ENCODE measurements at places on chromosomes 7 and 10. TPM values are rescaled to one million over a fixed set of nuclear protein-coding genes. Genes with fewer than 3 reads are reported as not detected.

DNA sequence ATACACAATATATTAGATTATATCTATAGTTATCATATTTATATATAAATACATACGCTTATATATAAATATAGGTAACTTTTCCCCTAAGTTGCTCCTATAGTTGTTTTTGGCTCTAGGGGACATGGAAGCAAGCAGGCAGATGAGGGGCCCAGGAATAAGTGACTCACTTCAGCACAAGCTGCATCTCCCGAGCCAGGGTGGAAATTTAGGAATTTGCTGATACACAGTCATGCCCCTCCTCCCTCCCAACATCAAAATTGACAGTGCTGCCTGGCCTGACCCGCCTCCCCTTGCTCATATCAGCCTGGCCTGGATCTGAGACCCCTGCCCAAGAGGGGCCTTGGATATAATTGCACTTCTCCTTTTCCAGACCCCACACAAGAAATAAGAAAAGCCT is 33.8 kb downstream of the MKI67 start:
- no peak for DNase-seq

DNA sequence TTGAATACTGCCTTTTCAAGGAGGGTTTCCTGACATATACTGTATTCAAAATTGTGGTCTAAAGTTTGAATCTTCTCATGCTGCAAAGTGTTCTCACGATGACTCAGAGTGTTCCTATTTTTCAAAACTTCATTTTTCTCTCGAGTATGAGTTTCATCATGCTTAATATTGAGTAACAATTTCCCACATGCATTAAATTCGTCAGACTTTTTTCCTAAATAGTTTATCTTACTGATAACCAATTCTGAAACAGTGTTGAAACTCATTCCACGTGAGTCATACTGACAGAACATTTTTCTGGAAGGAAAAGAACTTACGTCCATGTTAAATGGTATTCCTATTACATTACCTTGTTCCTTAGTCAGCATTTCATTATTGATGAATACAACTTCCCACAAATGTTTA is 44.1 kb downstream of the ZNF33B start:
- no peak for DNase-seq

GRCh38 chr7:157013602-157014549 is 3.4 kb upstream of the MNX1 start:
- no peak for DNase-seq

GRCh38 chr7:154684666-154685563 is 318.0 kb downstream of the PAXIP1 start:
- DNase-seq = no peak

- DNase-seq = no peak
These were observed 25.3 kb downstream of the IKZF1 start for GRCh38 chr7:50329775-50330174.

- DNase-seq = no peak
These were observed 89.7 kb upstream of the STEAP4 start for GRCh38 chr7:88396295-88396947.

The ACTL6B gene
- total RNA-seq = not detected

GRCh38 chr10:101226491-101227428 is 2.5 kb downstream of the LBX1 start:
- no peak for DNase-seq

DNA sequence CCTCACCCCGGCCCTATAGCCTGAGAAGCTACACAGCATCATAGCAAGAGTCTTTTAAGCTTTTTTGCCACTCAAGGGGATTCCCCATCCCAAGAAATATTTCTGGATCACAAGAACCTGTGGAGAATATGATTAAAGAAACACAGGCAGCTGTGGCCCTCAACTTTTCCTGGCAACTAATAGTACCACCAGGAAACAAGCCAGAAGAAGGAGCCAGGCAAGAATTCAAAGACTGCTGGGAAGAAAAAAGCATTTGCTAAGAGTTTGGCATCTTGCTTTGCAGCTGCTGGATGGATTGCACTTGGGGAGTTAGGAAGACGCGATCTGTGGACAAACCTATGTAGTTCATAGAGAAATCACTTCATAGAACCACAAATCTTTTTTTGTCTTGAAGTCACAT is 437.8 kb downstream of the PLXDC2 start:
- DNase-seq = no peak

- DNase-seq = no peak
These were observed 38.5 kb downstream of the C1GALT1 start for GRCh38 chr7:7220821-7221220.

GRCh38 chr10:86793696-86794095 is 37.3 kb downstream of the BMPR1A start:
- no peak for DNase-seq

- no peak for DNase-seq
These were observed 31.5 kb downstream of the CUL1 start for GRCh38 chr7:148729984-148730733.

The RAPGEF5 gene
- 1.1 TPM for total RNA-seq

The TMEM178B gene
- 5.5 TPM for total RNA-seq

DNA sequence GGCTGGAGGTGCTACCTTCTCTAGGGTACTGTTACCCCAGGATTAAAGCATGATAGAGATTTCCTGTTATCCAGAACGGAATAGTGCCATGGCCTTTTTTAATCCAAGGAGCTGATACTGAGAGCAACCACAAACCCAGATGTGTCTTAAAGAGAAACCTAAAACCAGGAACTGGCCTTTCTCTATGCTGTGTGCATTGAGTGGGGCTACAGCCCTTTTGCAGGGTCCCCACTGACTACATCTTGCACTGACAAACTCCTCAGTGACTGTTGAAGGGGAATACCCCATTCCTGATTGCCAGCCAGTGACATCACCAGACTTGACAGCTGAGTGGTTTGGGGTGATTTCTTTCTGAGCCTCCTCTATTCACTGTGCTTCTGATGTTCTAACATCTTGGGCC is 81.9 kb upstream of the CAPZA2 start:
- no peak for DNase-seq

- DNase-seq = no peak
These were observed 108.4 kb downstream of the PHF14 start for GRCh38 chr7:11082121-11082520.

The NUTM2B gene
- total RNA-seq = 2.0 TPM

DNA sequence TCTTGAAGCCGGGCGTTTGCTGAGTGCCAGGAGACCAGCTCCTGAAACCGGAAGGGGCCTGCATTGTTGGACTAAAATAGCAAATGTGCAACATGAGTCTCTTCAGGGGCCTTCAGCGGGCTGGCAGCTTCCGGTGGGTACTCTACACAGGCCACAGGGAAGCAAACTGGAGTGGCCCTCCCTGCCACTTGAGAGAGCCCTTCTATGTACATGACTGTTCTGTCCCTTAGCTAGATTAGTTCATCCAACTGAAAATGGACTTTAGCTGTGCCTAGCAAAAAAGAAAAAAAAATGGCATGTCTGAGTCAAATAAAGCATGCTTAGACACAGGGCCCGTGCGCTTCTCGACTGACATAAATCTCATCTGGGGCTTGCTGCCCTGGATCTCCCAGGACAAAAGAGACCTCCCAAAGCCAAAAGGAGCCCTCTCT is 115.3 kb upstream of the TCF7L2 start:
- no peak for DNase-seq

- DNase-seq = no peak
These were observed at the start of gene STOX1 for GRCh38 chr10:68826764-68827591. TSS of gene STOX1 (plus strand) at chr10:68827531. CDS start at chr10:68827624, 93 bp downstream.

The PHYHIPL gene
- total RNA-seq = 0.17 TPM

DNA sequence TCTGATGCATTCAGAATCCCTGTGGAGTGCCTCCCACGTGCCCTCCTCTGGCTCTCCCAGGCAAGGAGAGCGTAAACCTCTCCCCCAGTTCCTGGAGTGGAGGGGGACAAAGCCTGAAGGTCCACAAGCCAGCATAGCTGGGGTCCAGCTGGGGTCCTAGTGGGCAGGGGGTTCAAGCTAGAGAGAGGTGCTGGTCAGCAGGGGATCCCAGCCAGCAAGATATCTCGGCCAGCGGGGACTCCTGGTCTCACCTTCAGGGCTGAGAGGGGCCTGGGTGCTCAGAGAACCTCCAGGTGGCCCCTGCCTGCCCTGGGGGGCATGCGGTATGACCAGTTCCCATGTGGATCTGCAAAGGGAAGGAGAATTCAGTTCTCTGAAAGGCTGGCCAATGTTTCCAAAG is 413.7 kb downstream of the TCERG1L start:
- no peak for DNase-seq

Data from kidney epithelial cell (primary cell).